CD8-positive, alpha-beta T cell (primary cell): ENCODE measurements at places on chromosomes 6 and 20.

- peak; percentile 78 for DNase-seq
Measured at GRCh38 chr20:35663516-35664465, 909 bp downstream of the CPNE1 start.

DNA sequence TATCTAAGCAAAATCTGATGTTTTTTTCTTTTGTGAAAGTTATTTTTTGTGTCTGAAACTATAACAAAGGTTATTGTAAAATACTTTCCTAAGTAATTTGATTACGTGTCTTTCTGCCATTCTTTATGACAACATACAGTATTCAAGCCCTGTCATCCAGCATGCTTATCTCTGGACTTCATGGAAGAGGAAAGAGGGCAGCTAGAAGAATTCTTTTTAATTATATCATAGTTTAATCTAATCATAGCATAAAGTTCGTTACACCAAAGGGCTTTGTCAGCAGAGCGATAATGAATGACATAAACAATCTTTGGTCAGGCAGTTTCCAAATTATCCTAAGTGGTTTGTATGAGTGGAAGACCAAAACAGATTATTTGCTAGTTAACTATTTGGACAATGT lies 3.5 kb downstream of the ENPP3 start:
- no peak for DNase-seq

GRCh38 chr6:159252955-159253508 lies 83.8 kb downstream of the FNDC1 start:
- DNase-seq = no peak

- no peak for DNase-seq
Measured at GRCh38 chr20:8790442-8791074, 278.3 kb upstream of the PLCB4 start.

GRCh38 chr6:36837686-36838085 lies 1.6 kb downstream of the CPNE5 start:
- no peak for DNase-seq

- no peak for DNase-seq
Measured at GRCh38 chr6:152233547-152234320, 403.4 kb downstream of the SYNE1 start.

- no peak for DNase-seq
Measured at GRCh38 chr20:18014411-18014810, 43.3 kb downstream of the OVOL2 start.

DNA sequence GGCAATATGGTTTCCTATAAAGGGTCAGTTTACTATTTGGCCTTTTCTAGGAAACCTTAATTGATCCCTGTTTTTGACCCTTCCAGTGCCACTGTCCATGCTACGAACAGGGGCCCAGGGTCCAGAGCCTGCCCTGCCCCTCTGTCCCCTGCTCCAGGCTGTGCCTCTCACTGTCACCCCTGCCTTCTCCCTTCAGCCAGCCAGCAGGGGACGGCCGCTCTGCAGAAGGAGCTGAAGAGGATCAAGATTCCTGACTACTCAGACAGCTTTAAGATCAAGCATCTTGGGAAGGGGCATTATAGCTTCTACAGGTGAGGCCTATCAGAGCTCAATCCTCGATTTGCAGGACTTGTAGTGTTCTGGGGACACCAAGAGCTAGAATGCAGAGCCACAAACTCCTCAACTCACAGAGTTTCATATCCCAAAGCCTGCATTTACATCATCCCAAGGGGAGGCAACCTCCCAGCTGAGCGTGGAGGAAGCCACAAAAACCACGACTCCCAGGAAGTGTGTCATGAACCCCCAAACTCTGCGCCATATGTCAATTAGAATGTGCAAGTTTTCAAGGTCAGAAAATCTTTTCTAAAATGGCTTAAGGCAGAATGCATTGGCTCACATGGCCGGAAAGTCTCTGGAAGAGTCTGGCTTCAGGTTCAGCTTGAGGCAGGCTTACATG lies 3.6 kb downstream of the BPI start:
- no peak for DNase-seq

DNA sequence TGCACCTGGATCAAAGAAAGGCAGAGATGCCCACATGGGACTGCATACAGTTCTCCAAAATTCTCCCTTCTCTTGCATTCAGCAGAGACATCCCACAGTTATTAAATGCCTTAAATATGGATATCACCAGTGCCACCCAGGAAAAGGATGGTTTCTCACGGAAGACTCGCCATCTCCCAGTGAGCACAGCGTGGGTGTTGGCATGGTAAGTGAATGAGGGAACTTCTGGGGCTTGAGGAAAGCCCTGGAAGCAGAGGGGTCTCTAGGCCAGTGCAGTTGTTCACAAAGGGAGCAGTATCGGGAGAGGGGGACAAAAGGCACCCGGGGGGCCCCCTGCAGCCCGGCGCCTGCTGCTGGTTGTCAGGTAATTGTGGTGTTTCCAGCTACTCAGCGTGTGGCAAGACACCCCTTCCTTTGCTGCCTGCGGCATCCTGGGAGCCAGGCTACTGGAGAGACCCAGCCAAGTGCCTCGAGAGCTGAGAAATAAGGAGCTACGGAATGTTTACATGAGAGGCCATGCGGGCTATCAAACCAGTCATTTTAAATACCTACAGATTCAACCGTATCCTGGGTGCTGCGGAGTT lies 125.4 kb downstream of the PXDC1 start:
- no peak for DNase-seq

GRCh38 chr6:93079061-93079460 lies 340.3 kb downstream of the EPHA7 start:
- no peak for DNase-seq

- DNase-seq = no peak
Measured at GRCh38 chr20:378961-379336, 1.6 kb upstream of the TRIB3 start.

DNA sequence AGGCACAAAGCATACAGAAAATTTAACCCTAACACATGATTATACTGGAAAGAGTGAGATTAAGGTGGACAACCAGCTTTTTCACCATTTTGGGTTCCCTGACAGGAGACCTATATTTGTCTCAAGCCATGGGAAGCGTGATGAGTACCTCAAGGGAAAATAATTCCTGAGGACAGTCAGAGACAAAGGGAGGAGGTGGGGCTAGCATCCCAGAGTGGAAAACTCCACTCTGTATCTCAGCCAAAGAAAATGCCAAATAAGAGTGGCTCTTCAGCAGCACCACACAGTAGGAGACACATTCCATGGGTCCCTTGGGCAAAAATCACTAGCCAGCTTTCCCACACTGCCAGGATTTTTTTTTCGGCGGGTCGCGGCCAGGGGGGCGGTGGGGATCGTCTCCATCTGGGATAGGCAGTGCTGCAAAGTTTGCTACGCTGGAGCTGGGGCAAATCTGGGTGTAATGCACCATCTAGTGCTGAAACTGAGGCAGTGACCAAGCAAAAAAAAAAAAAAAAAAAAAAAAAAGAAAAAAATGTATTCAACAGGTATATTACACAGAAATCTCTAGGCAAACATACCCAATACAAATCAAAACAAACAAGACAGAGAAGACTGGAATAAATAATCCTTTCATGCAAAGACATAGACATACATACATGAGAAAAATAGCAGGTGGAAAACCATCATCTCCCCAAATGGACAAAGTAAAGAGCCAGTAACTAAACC lies 77.3 kb upstream of the SLC35F1 start:
- DNase-seq = no peak

- no peak for DNase-seq
Measured at GRCh38 chr20:11168026-11168425, 494.2 kb upstream of the JAG1 start.

- DNase-seq = no peak
Measured at GRCh38 chr6:114941078-114941477, 598.3 kb upstream of the HS3ST5 start.

GRCh38 chr6:46035242-46035641 lies 19.6 kb upstream of the CLIC5 start:
- no peak for DNase-seq

GRCh38 chr20:50943069-50943468 lies 11.8 kb upstream of the ADNP start:
- DNase-seq = no peak

GRCh38 chr20:41047975-41048305 lies 19.3 kb downstream of the TOP1 start:
- no peak for DNase-seq

DNA sequence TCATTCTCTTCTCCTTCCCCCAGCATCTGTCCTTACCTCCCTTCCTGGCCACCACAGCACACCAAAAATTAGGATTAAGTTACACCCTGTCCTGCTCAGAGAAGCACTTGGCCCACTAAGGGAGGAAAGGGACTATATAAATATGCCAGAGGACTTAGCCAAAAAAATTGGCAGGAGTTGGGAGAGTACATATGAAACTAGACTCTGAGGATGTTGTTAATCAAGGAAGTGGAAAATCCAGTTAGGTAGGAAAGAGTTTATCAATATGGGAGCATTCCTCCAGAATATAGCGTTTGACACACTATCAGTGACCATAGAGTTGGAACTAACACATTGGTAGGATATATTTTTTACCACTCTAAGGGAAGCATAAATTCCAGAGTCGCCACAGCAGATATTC lies 57.3 kb upstream of the TSHZ2 start:
- DNase-seq = no peak

DNA sequence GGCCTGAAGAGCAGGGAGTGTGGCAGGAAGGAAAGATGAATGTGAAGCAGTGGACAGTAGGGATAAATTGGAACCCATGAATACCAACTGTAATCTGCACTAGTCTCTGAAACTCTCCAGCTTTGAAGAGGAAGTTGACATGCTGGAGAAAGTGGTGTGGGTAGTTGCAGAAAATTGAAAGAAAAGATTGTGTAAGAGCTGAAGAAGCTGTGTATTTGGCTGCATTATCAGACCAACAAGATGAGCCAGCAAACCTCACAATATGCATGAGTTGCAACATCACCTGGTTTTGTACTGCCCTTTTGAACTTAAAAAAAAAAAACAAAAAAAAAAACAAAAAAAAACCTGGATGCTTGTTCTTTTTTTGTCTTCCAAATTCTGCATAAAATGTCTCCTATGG lies 921.9 kb upstream of the EYS start:
- no peak for DNase-seq

- DNase-seq = no peak
Measured at GRCh38 chr6:152478377-152479010, 158.7 kb downstream of the SYNE1 start.

GRCh38 chr6:84774985-84775284 lies 10.5 kb upstream of the TBX18 start:
- DNase-seq = no peak

DNA sequence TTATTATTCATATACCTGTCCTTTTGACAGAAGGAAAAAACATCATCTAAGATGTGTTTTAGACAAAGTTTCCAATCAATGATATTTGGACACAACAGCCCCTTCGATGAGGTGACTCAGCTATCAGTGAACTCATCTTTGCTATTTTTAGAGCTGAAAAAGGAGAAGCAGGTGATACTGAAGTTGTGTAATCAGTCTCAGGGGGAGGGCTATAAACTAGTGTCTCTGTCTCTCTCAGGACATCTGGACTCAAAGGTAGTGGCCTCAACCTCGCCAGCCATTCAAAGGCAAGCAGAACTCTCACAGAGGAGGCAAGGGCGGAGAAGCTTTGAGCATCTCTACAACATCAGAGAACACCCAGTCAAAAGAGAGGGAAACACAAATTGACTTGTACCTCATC lies 135.4 kb downstream of the BFSP1 start:
- no peak for DNase-seq

GRCh38 chr6:121680058-121680457 lies 244.6 kb downstream of the GJA1 start:
- no peak for DNase-seq

DNA sequence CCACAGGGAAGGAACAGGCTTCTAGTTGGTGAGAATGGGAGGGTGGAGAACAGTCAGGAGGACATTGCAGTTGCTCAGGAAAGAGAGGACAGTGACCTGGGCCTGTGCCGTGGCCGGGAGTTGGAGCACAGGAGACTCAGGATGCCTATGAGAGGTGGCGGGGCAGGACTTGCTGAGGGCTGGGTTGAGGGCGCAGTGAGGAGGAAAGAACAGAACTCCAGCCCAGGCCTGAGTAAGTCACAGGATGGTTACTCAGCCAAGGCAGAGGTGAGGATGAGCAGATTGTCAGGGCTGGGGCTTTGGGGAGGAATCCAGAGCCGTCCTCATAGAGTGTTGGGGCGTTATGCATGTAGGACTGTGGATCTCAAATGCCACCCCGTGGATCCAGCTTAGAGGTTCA lies 21.2 kb downstream of the CST4 start:
- no peak for DNase-seq

- no peak for DNase-seq
Measured at GRCh38 chr20:60281295-60281694, 323.1 kb downstream of the CDH26 start.

GRCh38 chr6:42436825-42437224 lies 14.9 kb downstream of the TRERF1 start:
- DNase-seq = no peak

DNA sequence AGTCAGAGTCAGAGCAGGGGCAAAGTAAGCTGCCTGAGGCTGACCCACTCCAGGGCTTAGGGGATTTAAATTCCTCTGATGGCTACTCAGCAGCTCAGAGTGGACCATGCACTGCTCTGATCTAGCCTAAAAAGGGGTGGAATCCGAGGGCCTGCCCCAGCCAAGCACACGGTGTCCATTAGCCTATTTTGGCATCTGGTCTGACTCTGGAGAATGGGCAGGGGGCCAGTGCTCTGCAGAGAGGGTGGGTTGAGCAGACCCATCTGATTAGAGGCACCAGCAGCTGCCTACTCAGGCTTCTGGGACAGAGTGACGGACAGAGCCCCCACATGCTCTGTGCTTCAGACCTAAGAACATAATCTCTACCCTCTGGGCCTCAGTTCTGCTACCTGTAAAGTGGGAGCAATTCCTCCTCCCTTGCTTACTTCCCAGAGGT lies 25.9 kb upstream of the TGM2 start:
- no peak for DNase-seq

DNA sequence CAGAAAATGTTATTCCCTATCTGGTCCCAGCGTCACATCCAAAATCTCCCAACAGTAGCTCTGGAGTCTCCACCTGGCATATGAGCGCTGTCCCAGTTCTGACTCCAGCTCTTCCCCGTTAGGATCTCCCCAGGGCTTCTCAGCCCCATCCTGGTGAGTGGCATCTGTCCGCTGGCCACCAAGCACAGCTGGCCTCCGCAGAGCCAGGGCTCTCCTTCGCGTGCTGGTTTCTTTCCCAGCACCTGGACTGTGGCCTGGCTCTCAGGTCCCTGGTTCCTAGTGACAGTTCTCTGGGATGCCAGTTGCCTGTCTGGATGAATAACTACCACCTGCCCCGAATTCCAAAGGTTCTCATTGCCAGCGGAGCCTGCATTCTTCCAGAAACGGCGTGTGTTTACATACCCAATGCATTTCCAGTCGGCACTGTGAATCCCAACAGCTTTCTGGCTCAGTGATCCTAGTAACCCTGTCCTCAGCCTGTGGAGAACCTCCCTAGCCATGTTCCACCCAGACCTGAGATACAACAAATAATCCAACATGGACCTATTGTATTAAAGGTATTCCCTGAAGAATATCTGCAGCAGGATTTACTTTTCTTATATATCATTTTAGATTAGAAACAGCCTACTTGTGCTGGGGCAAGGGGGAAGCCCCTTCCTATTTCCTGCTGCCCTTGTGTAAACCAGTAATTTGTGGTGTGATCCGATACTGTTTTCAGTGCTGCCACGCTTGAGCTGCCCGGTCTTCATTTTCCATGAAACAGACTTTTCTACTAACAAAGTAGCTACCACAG lies 69.9 kb upstream of the PDE10A start:
- no peak for DNase-seq

- DNase-seq = no peak
Measured at GRCh38 chr6:158978757-158979156, 21.2 kb downstream of the RSPH3 start.
